ENCODE measurements at places on chromosomes 12 and 14.

- no peak for DNase-seq
Measured at GRCh38 chr12:126763359-126763758, 1503.6 kb upstream of the TMEM132C start.

- DNase-seq = no peak
Measured at GRCh38 chr14:68638141-68638999, 154.5 kb downstream of the ZFP36L1 start.

DNA sequence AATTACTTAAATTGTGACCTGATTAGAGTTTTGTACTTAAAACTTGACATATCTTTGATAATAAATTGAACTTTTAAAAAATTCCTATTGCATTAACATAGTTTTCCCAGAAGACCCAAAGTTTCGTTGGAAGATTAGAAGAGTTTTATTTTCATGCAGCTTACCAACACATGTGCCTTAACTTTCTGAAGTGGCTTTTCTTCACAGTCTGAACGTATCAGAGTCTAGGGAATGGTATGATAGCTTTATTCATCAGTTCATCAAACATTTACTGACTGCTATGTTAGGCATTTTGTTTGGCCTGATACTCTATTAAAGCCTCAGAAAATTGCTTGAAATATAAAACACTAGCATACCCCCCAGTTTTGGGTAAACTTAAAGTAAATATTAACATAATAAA is 65.2 kb downstream of the MARK3 start:
- no peak for DNase-seq

GRCh38 chr14:92582706-92583452 is 69.3 kb downstream of the RIN3 start:
- DNase-seq = no peak

- DNase-seq = no peak
Measured at GRCh38 chr12:15387772-15388171, 65.5 kb downstream of the PTPRO start.

DNA sequence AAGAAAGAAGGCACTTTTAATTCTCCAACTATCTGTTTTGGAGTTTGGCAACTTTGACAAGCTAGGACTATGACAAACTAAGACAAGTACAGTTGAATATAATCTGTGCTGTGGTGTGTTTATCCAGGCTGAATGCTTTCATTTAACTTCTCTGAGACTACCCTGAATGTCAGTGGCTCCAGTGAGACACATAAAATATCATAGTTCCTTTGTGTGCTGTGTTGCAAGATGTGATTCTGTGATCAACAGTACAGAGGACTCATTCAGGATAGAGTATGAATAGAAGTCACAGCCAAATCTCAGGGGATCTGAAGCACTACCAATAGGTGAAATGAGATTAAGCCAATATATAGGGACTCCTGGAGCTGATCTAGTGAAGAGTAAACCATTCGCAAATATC is 876.9 kb upstream of the FBXO33 start:
- DNase-seq = no peak

GRCh38 chr12:70590051-70590450 is 47.2 kb downstream of the PTPRB start:
- no peak for DNase-seq

- DNase-seq = no peak
Measured at GRCh38 chr14:20460458-20461224, 593 bp downstream of the PIP4P1 start.

DNA sequence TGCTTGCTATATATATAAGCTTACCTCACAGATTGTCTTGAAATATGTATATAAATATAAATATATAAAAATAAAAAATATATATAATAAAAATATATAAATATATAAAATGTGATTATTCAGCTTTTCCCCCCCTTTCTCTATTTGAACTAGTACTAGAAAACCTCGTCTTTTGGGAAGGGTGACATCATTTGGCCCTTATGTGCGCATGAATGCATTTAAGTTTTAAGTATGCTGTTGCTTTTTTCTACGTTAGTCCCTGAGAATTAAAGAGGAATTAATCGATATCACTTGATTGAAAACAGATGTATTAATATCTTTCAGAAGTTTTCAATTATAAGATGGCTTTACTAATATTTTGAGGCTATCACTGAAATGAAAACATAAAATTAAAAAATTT is 69.9 kb downstream of the RAD51B start:
- no peak for DNase-seq
